Mammary epithelial cell (primary cell): ENCODE measurements at places on chromosomes 1 and 21. TPM values are rescaled to one million over a fixed set of nuclear protein-coding genes. Genes with fewer than 3 reads are reported as not detected.

SLC44A3 gene
- 3.6 TPM for polyA plus RNA-seq

DIO1 gene
- not detected for polyA plus RNA-seq

GRCh38 chr1:226209307-226210059 is 14.0 kb upstream of the MIXL1 start:
- no peak for DNase-seq

DNA sequence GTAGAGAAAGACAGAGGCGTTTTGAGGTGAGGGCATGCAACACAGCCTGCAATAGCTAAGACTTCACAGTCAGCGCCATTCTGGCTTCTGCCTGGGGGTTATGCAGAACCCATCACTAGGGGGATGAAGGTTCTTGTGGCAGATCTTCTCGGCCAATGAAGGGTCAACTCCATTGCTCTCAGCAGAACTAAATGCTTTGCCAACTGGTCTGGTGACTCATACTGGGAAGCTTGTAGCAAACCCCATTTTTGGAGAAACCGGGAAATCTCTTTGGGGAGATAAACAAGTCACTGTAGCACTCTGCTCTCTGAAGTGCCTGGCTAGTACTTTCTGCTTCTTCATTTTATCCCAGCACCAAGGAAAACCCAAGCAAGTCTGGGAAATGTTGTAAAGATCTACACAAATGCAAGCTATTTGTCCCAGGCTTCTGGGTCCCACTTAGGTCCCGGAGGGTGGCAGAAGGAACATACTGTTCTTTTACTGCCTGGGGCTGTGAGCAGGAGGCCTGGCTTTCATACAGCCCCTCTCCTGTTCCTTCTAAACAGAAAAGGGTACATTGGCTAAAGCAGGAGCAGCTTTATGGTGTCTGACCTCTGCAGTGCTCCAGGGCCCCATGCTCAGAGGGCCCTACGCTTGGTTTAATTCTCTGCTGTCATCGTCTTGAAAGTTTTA is 28.8 kb downstream of the SHISA4 start:
- DNase-seq, result peak; percentile 61

DNA sequence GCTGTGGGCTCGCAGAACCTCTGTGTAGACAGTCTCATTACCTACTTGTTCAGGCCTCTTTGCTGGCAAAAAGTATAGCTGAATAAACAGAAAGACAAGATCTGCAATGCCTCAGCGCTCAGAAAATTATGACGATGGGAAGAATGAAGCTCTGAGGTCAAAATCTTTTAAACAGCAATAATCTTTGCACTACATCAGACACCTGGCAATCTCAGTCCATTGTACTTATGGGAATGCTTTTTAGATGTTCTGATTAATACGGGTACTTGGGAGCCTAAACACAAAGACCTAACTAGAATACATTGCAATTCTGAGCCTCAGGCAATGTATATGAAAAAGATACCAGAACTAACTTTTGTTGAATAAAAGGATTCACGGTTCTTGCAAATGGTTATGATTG is 410.7 kb downstream of the SMYD3 start:
- DNase-seq, result no peak

DNA sequence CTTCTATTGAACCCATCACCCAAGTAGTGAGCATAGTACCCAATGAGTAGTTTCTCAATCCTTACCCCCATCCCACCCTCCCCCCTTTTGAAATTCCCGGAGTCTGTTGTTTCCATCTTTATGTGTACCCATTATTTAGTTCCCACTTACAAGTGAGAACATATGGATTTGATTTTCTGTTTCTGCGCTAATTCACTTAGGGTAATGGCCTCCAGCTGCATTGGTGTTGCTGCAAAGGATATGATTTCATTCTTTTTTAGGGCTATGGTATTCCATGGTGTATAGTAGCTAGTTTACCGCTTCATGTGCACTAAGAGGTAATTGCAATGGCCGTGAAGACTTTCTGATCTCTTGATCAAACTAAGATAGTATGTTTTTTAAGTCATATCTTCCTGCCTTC is 107.5 kb upstream of the SERTAD4 start:
- no peak for DNase-seq

DNA sequence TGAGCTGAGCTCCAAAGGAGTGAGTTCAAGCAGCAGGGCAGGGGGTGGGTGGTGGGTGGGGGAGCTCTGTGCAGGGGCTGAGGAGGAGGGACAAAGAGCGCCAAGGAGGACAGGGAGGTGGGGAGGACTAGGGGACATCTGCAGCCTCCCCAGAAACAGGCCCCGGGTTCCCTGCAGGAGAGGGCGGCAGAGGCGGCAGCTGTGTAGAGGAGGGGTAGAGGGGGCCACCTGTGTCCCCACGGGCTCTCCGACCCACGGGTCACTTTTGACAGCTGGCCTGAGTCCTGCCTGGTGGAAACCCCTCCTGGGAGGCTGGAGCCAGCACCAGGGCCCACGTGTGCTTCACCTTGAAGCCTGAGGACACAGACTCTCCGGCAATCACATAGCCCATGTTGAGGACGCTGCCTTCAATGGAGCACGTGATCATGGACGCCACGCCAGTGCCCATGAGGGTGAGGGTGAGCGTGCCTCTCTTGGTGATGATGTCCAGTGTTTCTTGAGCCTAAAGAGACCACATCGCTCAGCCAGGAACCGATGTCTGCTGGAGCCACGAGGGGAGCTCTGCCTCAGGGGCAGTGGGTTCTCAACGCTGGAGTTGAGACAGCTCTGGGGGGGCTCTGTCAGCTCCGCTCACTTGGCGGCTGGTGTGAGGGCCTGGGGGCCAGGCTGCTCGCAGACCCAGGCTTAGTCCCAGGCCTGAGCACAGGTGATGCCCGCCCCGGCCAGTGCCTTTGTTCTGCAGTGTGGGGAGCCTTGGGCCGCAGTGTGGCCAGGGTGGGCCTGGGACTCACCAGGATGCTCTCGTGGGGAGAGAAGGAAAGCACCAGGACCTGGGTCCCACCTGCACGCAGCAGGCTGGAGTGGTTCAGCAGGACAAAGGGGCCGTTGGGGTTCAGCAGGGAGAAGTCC is 6.6 kb upstream of the TMEM52 start:
- no peak for DNase-seq

DNA sequence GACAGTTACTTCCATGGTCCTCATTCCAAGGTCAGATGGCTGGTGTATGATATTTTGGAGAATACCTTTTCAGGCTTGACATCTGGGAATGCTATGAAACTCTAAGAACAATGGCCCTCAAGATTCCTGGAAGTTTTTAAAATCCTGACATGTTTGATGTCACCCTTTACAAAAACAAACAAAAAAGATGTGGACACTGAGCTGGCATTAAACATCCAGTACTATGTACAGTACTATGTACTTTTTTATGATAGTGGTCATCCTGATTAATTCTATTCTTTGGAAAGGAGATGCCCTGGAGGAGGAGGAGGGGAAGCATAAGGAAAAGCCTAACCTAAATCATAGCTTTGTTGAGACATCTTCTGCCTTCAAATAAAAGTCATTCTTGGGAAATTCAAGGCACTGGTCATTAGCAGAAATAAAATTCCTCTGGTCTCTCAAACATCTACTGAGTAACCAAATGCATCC is 235.4 kb downstream of the HMCN1 start:
- no peak for DNase-seq

DNA sequence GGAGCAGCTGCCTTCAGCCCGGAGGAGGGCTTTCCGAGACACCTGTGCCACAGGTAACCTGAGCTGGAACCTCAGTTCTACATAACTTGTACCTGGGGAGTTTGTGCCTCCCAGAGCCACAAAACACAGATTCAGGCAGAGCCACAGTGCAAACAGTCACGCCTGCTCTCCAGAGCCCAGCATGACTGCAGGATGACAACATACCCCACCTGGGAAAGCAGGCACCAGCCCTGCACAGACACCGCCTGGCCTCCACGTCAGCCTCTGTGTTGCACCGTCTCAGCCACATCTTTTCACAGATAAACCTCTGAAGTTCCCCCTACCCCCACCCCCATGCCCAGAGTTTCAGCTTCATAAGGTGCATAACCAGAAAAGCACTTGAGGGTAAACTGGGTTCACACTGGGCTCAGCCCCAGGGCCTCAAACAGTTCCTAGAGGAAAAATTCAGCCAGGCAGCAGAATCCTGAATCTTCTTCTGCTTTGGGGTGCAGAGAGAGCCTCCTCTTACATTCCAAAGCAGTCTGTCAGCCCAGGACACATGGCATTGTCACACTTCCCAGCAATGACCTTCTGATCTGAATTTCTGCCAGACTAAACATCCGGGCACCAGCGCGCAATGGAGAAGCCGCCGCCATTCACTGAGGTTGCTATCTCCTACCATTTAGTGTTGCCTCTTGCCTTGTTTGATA is 229.5 kb downstream of the TOMM20 start:
- DNase-seq, result no peak

HSPB7 gene
- polyA plus RNA-seq, result not detected

DNA sequence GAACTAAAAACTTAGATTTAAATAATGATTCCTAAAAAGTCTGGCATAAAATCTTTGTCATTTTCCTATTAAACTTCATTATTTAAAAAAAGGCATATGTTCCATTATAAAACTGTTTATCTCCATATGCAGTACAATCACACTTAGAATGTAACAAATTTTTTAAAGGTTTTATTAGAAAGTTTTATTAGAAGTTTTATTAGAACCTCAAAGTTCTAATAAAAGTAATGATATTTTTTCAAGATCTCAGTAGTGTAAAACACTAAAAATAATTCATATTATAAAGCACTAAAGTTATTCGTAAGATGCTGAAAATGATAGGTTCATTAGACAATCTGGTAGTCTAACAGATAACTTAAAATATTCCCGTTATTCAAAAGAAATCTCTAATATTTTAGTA is 43.6 kb downstream of the ACBD6 start:
- DNase-seq, result no peak

ZYG11A gene
- 0.08 TPM for polyA plus RNA-seq

- DNase-seq, result no peak
Measured at GRCh38 chr1:237700181-237700580, 190.5 kb downstream of the ZP4 start.

RABGGTB gene
- 42.8 TPM for polyA plus RNA-seq

GJA9 gene
- polyA plus RNA-seq, result 0.08 TPM

GRCh38 chr1:99680270-99680669 is 34.4 kb downstream of the PALMD start:
- peak; percentile 54 for DNase-seq

DNA sequence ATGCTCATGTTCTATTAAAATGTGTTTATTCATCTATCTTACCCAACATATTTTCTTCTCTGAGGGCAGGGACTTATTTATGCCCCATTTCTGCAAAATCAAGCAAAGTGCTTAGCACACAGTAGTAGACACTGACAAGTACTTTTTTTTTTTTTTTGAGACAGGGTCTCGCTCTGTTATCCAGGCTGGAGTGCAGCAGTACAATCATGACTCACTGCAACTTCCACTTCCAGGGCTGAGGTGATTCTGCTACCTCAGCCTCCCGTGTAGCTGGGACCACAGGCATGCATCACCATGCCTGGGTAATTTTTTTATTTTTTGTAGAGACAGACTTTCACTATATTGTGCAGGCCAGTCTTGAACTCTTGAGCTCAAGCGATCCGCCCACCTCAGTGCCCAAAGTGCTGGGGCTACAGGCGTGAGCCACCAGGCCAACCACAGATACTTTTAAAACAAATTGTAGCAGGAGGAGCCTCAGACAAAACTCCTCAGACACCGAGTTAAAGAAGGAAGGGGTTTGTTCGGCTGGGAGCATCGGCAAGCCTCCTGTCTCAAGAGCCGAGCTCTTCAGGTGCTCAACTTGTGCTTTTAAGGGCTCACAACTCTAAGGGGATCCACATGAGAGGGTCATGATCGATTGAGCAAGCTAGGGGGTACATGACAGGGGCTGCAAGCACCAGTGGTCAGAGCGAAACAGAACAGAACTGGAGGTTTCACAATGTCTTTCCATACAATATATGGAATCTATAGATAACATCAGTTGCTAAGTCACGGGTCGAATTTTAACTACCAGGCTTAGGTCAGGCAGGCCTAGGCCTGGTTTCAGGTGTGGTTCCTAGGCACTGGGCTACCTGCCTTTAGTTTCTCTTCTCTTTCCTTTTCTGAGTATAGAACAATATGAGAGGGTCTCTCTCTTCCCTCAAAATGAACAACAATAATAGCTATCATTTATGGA is 5.7 kb upstream of the TMEM167B start:
- peak; percentile 66 for DNase-seq

GRCh38 chr1:158177700-158178450 is 2.8 kb upstream of the CD1D start:
- DNase-seq, result peak; percentile 81

- peak; percentile 9 for DNase-seq
Measured at GRCh38 chr1:117607471-117607870, 1.6 kb downstream of the TENT5C start.

DNA sequence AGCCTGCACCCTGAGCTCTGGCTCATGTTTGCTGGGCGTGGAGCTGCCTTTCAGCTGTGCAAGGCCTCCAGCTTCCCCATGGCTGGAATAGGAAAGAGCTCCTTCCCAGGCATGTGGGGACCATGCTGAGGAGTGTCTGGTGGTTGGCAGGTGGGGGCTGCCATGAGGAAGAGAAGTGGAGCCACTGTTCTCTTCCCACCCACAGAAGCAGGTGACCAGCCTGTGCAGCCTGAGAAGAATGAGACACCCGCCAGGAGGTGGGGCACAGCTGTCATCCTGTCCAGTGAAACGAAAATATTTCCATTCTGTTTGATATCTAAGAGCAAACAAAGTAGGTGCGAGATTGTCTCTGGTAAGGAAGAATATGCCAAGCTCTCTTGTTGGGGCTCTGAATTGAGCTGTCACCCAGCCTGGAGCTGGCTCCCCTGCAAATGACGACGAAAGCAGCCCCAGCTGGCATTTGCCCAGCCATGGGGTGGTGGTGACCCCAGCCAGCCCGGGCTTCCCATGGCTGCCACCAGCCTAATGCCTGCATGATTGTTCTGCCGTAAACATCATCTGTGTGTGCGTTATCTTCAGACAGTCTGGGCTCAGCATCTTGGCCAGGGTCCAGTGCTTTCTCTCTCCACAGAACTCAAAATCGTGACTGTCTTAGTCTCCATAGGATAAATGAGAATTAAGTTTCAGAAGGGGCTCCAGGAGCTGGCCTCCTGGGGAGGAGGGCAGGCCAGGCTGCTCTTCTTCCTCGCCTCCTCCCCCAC is 429.8 kb upstream of the VAMP3 start:
- DNase-seq, result no peak

- DNase-seq, result no peak
Measured at GRCh38 chr1:70856201-70856600, 191.4 kb downstream of the PTGER3 start.

DNA sequence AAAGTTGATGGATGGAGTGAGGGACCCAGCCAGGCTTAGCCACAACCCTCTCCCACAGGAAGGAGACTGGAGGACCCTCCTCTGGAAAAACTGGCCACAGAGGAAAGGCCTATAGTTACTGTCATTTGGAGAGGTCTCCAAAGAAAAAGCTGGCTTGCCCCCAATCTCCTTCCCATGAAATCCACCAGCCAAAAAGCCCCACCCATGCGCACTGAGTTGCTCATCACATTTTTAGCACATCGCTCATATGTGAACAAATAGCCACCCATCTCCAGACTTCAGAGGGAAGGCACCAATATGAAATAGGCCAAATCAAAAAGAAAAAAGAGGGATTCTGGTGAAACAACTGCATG is 36.9 kb upstream of the QSOX1 start:
- peak; percentile 53 for DNase-seq
